Stimulated activated CD4-positive, alpha-beta T cell treated with anti-CD3 and anti-CD28 coated beads, Interleukin-12 subunit alpha, Interleukin-12 subunit beta, amount 100 ng/mL, for 48 hours (primary cell): ENCODE measurements at places on chromosomes 13 and 19.

GRCh38 chr13:45278096-45278645 lies 62.8 kb downstream of the TPT1 start:
- DNase-seq: no peak

GRCh38 chr19:52935434-52935833 lies 12.2 kb upstream of the ZNF888 start:
- DNase-seq: no peak

DNA sequence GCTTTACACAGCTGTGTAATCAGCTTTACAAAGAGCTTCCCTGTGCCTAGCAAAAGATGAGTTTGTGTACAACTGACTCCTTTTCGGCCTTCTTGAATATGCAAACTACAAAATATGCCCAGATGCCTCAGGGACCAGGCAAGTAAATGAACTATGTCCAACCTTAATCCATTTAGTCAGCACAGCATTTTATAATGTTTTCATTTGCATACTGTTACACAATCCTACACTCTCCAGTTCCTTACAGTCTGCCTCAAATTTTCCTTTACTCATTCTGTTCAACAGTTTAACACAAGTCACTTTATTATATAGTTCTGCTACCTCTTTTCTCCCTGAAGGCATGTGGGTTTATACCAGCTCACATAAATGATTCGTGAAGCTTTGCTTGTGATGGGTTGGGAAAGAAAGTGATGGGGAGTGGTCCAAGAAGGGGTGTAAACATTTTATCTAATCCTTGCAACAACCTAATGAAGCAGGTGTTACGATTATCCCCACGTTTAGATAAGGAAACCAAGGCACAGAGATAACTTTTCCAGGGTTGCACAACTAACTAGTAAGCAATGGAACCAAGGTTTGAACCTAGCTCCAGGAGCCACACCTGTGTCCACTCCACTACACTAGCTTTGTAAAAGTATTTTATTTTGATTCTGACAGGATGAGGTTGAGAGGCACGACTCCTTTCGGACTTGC lies 3.3 kb upstream of the USP12 start:
- DNase-seq: no peak

DNA sequence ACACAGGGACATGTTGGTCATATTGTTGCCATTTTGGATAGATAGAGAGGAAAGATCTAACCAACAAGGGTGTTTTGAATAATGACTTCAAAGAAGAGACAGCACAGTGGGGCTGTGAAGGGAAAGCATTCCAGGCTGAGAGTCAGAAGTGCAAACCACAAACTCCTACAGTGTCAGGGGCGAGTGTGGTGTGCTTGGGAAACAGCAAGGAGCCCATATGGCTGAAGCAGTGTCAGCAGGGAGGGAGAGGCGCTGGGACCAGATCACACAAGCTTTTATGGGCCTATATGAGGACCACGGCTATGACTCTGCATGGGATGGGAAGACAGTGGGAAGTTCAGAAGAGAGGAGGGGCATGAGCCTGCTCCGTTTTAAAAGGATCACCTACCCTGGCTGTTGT lies 166.4 kb downstream of the MYO16 start:
- DNase-seq: no peak

- no peak for DNase-seq
Measured at GRCh38 chr13:27137759-27138158, 33.9 kb downstream of the USP12 start.

- DNase-seq: no peak
Measured at GRCh38 chr19:1164684-1165531, 9.2 kb downstream of the SBNO2 start.

DNA sequence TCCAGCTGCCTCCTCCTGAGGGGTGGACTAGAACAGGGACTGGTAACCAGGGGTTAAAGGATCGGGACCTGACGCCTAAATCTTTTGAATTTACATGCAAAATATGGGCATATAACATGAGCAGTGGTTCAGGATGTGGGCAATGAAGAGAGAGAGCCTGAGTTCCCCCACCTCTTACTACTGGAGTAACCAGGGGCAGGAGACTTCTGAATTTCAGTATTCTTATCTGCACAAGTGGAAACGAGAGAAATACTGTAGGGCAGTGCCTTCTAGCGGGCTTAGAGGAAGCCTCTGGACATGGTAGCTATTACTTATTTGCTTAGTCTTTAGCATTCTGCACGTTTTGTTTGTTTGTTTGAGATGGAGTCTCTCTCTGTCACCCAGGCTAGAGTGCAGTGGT lies 26.3 kb downstream of the BCAT2 start:
- DNase-seq: no peak
